Stimulated activated CD4-positive, alpha-beta T cell treated with anti-CD3 and anti-CD28 coated beads, Interleukin-2, amount 100 ng/mL, for 24 hours (primary cell): ENCODE measurements at places on chromosomes 16 and 17.

GRCh38 chr16:51630076-51630475 is 479.0 kb upstream of the SALL1 start:
- DNase-seq, result no peak

DNA sequence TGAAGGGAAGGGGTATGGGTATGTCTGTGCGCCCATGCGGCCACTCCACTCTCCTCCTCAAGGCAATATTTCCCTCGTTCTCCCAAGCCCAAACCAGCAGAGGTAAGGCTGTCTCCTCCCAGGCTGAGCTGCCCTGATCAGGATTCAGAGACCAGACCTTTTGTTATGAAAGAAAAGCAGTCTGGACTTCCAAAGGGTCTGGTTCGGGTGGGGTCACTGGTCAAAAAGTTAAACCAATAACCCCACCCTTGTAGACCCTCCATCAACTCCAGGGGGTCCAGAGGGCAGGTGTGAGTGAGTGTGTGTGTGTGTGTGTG is 5.7 kb upstream of the DLX4 start:
- no peak for DNase-seq

- no peak for DNase-seq
Observed at GRCh38 chr17:82338858-82339633, 5.5 kb upstream of the SECTM1 start.

GRCh38 chr16:87733190-87733589 is 32.6 kb downstream of the KLHDC4 start:
- no peak for DNase-seq

DNA sequence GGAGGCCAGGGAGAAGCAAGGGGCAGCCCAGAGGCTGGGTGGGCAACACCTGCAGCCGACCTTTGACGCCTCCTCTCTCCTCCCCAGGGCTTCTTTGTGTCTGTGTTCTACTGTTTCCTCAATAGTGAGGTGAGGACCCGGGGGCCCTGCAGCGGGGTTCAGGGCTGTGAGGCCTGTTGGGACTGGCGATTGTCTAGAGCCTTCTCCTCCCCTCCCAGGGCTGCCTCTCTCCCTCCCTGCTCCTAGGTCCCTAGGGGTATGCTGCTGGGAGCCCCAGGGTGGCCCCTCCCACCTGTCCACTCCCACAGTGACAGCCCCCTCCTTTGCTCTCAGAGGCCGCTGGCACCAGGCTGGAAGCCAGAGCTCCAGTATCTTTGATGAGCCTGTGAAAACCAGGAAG is 10.8 kb upstream of the SPPL2C start:
- no peak for DNase-seq

DNA sequence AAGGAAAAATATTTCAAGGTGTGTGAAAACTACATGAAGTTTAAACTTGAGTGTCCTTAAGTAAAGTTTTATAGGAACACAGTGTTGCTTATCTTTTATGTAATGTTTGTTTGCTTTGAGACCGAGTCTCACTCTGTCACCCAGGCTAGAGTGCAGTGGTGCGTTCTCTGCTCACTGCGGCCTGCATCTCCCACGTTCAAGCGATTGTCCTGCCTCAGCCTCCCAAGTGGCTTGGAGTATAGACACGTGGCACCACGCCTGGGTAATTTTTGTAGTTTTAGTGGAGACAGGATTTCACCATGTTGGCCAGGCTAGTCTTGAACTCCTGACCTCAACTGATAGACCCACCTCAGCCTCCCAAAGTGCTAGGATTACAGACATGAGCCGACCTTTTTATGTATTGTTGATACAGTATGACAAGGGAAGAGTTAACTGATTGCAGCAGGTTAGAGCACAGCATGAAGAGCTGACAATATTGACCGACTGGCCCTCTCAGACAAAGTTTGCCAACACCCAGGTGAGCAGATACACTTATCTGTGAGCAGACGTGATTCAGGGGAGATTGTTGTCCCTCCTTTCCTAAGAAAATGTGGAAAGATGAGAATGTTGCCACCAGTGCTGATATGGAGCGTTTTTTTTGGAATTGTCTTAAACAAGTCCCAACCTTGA is 373.7 kb downstream of the WWOX start:
- DNase-seq, result no peak

DNA sequence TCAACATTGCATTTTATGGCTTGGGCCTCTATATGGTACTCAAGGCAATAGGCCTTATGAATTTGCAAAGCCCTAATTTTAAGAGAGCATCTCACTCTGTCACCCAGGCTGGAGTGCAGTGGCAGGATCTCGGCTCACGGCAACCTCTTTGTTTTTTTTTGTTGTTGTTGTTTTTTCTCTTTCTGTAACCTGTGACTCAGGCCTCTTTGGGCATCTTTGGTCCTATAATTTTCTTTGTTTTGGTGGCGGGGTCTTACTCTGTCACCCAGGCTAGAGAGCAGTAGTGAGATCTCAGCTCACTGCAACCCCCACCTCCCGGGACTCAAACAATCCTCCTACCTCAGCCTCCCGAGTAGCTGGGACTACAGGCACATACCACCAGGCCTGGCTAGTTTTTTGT is 21.8 kb upstream of the HERPUD1 start:
- DNase-seq, result no peak

GRCh38 chr16:67428146-67428731 is 2.7 kb upstream of the HSD11B2 start:
- DNase-seq, result peak; percentile 66

- no peak for DNase-seq
Observed at GRCh38 chr17:66950886-66951604, 13.5 kb upstream of the CACNG4 start.

- no peak for DNase-seq
Observed at GRCh38 chr16:48210747-48211146, 33.4 kb upstream of the LONP2 start.

- DNase-seq, result no peak
Observed at GRCh38 chr17:33955461-33955860, 299.6 kb upstream of the CCL2 start.

DNA sequence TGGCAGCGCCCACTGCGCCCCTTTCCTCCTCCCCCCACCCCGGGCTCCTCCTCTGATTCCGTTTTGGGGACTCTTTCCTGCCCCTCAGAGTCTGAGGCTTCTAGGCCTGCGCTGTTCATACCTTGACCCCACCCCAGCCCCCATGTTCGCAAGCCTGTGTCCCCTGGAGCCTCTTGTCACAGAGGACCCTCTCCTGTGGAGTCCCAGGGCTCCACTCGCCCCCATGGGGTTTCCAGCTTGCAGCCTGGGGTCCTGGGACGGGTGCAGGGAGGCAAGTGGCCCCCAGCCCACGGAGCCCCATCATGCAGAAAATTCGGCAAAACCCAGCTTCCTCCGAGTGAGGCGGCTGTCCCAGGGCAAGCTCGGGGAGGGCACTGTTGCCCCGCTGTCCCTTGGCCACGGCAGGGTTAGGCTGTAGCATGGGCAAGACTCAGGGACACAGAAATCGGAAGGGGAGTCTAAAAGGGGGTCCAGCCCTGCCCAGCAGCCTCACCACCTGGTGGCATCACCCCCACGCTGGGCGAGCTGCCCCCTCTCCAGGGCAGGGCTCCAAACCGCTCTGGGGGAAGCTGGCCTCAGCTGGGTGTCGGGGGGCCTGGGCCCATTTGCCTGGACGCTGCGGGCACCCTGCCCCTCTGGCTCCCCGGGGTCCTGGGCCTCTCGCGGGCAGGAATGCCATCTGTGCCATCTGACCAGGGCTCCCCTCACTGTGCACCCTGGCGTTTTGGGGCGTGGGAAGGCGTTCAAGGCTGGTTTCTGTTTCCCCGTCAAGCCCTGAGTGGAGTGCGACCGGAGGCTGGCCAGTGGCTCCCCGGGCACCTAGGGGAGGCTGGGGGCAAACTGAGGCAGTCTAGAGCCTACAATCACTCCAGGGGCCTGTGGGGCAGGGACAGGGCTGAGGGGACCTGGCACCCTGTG is 11.5 kb upstream of the BAHCC1 start:
- DNase-seq, result no peak

GRCh38 chr17:7852262-7852670 is 2.6 kb upstream of the TMEM88 start:
- DNase-seq, result peak; percentile 24

- no peak for DNase-seq
Observed at GRCh38 chr17:56870081-56870651, 36.2 kb downstream of the DGKE start.

GRCh38 chr16:23584186-23585076 is 11.7 kb downstream of the NDUFAB1 start:
- no peak for DNase-seq

- no peak for DNase-seq
Observed at GRCh38 chr17:62899361-62899760, 66.7 kb upstream of the TANC2 start.

DNA sequence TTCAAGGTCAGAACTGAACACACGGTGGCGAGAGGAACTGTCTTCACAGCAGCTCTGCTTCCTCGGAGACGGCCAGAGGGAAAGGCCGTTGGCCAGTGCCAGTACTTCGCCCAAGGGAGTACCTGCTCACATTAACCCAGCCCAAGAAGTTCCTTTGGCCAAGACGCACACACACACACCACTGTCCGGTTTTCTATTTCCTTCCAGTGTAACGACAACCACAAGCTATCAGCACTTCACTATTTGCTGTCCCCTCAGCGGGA is 744 bp upstream of the GGNBP2 start:
- no peak for DNase-seq

DNA sequence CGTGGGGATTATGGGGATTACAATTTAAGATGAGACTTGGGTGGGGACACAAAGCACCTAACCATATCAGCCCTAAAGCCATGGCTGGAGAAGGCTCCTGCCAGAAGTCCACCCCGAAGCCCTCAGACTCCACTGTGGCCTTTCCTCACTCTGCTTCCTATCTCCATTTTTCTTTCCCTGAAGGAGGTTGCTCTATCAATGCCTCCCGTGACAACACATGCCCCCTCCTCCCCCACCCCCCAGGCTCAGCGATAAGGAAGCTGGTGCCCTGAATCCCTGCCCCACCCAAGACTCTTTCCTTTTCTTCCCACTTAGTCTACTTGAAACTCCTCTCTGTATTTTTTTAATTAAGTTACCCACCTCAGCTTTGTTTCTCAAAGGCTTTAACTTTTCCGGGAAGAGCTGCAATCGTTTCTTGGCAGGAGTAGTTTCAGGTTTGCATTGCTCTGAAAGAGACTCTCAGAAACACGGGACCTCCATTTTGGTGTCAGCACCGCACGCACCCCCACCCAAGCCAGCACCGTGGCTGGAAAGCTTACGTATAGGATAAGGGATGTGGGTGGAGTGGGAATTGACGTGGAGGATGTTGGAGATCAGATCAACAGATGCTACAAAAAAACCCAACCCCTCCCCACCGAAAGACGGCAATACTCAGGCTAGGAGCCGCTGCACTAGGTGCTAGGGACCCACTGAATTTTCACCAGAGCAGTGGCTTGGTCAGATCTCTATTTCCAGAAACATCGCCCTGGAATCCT is 15.2 kb upstream of the CA4 start:
- DNase-seq, result peak; percentile 33

- DNase-seq, result no peak
Observed at GRCh38 chr16:6195966-6196365, 1098.4 kb upstream of the EEF2KMT start.

- no peak for DNase-seq
Observed at GRCh38 chr17:9912121-9913099, 7.3 kb upstream of the RCVRN start.

- no peak for DNase-seq
Observed at GRCh38 chr16:80063031-80063712, 462.6 kb upstream of the MAF start.

DNA sequence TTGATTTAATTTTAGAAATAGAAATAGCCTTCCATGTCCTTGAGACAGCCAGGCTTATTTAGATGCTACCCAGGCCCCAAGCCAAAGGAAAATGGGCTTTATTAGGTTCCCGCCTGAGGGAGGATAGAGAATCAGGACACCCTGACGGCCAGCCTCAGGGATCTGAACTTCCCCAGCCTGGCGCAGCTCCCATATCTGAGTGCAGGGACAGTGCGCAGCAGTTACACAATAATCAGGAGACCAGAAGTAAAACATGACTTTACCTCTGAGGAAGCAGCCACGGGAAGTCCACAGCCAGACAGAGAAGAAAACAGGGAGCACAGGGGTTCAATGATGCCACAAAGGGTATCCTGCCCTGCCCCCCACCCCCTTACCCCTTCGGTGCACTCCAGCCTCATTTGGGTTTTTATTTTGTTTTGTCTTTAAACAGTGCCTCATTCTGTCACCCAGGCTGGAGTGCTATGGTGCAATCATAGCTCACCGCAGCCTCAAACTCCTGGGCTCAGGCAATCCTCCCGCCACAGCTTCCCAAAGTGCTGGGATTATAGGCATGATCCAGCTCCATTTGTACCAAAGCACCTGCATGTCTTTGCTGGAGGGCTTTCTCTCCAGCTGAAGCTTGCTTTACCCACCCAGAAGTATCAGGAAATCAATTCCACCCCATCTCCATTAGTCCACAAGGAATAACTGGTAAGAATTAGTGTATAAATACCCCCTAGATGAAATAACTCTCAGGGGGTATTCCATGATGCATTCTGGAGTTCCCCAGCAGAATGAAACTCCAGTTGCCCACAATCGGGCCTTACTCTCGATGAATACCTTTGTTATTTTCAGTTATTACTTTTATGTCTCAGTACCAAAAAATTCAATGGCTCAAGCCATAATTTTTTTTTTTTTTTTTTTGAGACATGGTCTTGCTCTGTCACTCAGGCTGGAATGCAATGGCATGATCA is 21.9 kb downstream of the ORC6 start:
- no peak for DNase-seq

- no peak for DNase-seq
Observed at GRCh38 chr16:19380328-19380727, 37.4 kb upstream of the TMC5 start.

GRCh38 chr17:29909236-29910003 is 20.6 kb downstream of the SSH2 start:
- DNase-seq, result no peak

DNA sequence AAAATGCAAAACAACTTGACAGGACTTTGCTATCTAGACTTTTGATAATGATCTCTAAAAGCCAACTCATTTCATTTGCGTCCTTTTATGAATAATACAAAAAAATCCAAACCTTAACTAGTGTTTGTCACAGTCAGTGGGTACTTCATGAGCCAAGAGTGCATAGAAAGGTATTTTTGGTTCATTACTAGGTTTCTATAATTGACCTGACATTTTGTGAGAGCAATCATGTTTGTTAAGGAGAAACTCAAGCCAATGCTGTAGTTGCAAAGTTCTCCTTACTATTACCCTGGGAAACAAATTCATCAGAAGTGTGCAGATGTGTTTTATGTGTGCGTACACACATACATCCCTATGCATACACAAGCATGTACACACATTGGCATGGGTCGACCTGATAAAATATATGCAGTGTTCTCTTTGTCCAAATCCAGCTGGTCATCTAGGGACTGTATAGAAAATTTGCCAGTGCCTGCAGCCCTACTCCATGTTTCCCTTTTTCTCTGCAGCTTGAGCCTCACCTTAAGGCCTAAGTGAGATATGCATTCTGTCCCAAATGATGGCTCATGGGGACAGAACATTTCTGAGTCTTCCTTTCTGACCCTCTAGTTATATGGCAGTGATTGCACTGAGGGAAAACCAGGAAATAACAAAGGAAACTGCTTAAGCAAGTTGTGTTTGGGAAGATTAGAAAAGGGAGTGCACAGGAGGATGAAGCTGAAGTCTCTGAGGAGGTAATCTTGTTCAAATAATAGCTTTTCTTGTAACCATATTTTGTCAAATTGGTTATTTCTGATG is 128.1 kb downstream of the CDH13 start:
- DNase-seq, result no peak

GRCh38 chr16:87487361-87487924 is 5.4 kb downstream of the ZCCHC14 start:
- peak; percentile 28 for DNase-seq

GRCh38 chr17:73718362-73718761 is 74.1 kb upstream of the SDK2 start:
- no peak for DNase-seq

- DNase-seq, result no peak
Observed at GRCh38 chr16:23896832-23897821, 61.3 kb downstream of the PRKCB start.
